ENCODE measurements at places on chromosomes 3 and 15. TPM values are rescaled to one million over a fixed set of nuclear protein-coding genes. Genes with fewer than 3 reads are reported as not detected.

DNA sequence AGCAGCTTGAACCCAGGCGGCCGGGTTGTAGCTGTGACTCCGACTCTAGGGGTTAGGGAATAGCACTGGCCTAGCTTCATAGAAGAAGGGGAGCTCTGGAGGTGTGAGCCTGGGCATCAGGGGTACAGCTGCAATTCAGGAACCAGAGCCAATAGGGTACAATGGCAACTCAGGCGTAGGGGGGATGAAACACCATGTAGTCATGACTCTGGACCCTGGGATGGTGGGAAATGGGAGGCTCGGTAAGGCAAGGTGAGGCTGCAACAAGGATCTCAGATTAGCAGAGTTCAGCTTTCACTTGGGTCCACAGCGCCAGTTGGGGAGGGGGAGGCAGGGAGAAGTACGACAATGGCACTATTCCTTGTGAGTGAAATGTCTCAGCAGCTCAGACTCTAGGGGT lies 210.2 kb upstream of the LYSMD4 start:
- no peaks in the 10 kb centered on the region for H3K4me1 ChIP-seq
- H3K27ac ChIP-seq: no peak overlapping the region
- DNase-seq: no peak

DNA sequence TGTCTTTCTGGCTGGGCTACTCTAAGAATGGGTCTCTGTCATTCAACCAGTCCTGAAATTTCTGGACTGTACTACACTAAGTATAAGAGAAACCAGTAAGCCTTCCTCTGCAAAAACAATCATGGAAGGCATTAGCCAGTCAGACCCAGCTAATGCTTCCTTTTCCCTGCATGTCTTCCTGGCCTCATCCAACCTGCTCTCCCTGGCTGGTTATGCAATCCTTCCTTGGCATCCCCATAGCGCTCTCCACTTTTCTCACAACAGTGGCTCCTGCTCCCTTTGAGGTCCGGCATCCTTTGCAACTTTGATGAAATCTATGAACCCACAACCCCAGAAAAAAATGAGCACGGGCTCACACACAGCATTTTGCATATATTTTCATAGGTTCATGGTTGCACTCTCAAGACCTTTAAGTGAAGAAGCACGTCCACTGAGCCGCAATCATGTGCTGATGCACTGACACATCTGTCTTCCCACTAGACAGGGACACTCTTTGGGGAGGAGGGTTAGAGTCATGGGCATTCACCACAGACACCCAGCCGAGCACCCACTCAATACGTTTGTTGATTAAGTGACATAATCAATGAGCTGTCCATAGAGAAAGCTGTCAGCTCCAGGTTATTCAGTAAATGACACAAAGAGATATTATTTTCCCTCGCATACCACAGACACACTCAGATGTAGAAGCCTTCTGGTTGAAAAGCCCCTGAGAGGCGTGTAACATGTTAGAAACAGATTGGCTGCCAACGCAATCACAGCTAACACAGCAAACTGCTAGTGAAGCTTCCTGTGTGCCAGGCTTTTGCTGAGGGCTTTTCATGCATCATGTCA lies 66.7 kb downstream of the PLD1 start:
- H3K27me3 ChIP-seq: no peaks in the 10 kb centered on the region
- H3K4me1 ChIP-seq: peaks cover 8% of the 10 kb centered on the region
- no peak for DNase-seq
- H3K27ac ChIP-seq: no peak overlapping the region

Gene TGM5
- not detected for total RNA-seq

- H3K4me1 ChIP-seq: peaks cover 56% of the 10 kb centered on the region
- H3K27ac ChIP-seq: no peak overlapping the region
- no peaks in the 10 kb centered on the region for H3K36me3 ChIP-seq
- H3K27me3 ChIP-seq: no peaks in the 10 kb centered on the region
- no peak for DNase-seq
- H3K4me3 ChIP-seq: no peak overlapping the region
These were observed 45.0 kb downstream of the MYO5A start for GRCh38 chr15:52483707-52484106.

GRCh38 chr3:117811786-117812185 lies 1102.2 kb downstream of the TUSC7 start:
- no peaks in the 10 kb centered on the region for H3K36me3 ChIP-seq
- no peak for DNase-seq
- H3K27me3 ChIP-seq: no peaks in the 10 kb centered on the region
- H3K27ac ChIP-seq: no peak overlapping the region
- H3K4me1 ChIP-seq: no peaks in the 10 kb centered on the region

DNA sequence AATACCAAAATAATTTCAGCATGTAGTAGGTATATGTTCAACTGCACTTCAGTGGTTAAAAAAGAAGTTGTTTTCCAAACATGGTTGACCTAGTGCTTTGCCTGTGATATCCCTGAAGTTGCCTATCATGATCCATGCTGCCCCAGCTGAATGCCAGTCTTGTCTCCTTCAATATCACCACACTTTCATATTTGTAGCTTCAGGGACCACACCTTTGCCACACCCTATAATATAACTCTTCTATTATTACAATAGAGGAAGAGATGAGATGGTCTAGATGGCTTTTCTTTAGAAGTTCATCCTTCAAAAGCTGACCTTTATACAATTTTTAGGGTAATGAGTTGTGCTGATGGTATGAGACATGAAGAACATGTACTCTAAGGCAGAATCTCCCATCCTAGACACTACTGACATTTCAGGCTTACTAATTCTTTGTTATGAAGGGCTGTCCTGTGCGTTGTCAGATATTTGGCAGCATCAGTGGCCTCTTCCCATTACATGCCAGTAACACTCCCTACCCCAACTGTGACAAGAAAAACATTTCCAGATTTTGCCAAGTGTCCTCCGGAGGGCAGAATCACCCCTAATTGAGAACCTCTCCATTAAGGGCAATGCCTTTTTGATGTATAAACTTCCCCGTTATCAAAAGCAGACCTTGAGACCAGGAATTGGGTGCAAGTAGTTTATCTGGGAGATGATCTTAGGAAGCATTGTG lies 76.2 kb upstream of the PLCL2 start:
- H3K27ac ChIP-seq: no peak overlapping the region
- H3K36me3 ChIP-seq: no peaks in the 10 kb centered on the region
- DNase-seq: no peak
- peaks cover 17% of the 10 kb centered on the region for H3K4me1 ChIP-seq

- no peak for DNase-seq
- H3K4me1 ChIP-seq: peaks cover 17% of the 10 kb centered on the region
- no peaks in the 10 kb centered on the region for H3K27me3 ChIP-seq
- H3K27ac ChIP-seq: peak overlapping the region; percentile 68
- no peaks in the 10 kb centered on the region for H3K36me3 ChIP-seq
These were observed 50.9 kb downstream of the RGMA start for GRCh38 chr15:93037820-93038705.

Gene GOLGA6B
- not detected for total RNA-seq

Gene EIF4E3
- 36.7 TPM for total RNA-seq

DNA sequence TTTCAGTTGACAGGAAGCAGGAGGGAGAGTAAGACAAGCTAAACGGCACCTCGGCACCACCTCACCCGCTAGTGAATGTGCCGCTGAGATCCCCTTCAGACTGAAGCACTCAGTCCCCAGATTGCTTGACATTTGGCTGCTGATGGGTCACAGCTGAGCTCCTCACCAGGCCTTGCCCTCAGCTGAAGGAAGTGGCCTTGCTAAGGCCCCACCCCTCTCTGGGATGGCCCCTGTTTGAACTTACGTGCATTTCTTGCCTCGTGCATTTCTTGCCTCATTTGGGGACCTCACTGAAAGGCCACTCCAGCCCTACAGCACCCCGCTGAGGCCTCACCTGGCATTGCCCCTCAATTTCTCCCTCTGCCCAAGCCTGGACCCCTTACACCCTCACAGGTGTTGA lies 39.8 kb downstream of the EOGT start:
- H3K4me3 ChIP-seq: no peak overlapping the region
- DNase-seq: no peak
- H3K36me3 ChIP-seq: no peaks in the 10 kb centered on the region
- H3K27me3 ChIP-seq: no peaks in the 10 kb centered on the region
- H3K4me1 ChIP-seq: no peaks in the 10 kb centered on the region
- no peak overlapping the region for H3K27ac ChIP-seq

GRCh38 chr15:28020644-28021043 lies 78.5 kb downstream of the OCA2 start:
- H3K4me1 ChIP-seq: no peaks in the 10 kb centered on the region
- H3K4me3 ChIP-seq: no peak overlapping the region
- no peak overlapping the region for H3K27ac ChIP-seq
- no peaks in the 10 kb centered on the region for H3K27me3 ChIP-seq

DNA sequence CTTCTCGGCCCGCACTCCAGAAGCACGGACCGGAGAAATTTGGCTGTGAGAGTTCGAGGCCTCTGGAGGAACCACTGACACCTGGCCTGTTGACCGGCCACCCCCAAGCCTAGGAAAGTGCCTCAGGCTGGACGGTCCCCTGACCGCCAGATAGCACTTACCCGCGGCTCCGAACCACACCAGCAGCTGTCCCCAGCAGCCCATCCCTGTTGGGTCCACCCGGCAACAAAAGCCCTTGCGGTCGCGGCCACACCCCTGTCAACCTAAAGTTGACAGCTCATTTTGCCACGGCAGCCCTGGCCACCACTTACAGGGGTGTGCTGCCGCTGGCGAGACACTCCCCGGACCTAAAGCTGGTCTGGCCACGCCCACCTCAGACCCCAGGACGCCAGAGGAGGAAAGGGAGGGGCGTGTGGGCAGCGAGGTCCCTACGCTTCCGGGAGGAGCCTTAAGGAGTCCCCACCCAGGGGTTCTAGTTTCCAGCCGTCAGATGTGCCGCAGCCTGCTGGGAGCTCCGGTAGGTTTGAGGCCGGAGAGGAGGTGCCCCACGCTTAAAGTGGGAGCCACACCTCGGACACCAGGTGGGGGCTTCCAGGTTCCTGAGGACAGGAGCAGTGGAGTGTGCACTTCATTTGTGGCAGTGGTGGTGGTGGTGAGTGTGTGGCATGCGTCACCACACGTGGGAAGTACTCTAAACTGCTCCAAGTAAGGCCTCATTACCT lies at the start of gene LTK:
Gene LTK, minus strand, starts transcription at position 322 of the 722 bp plus-strand sequence. Its CDS starts 118 bp downstream, at position 204.
- H3K27ac ChIP-seq: no peak within 1 kb of the TSS
- H3K4me1 ChIP-seq: peaks cover 20% of the 10 kb centered on the region
- peaks cover 9% of the 10 kb centered on the region for H3K36me3 ChIP-seq
- no peak for DNase-seq

GRCh38 chr3:151169262-151169947 lies 33.6 kb downstream of the GPR171 start:
- H3K27ac ChIP-seq: peak overlapping the region; percentile 86
- no peaks in the 10 kb centered on the region for H3K36me3 ChIP-seq
- H3K27me3 ChIP-seq: no peaks in the 10 kb centered on the region

Gene DAZL
- total RNA-seq: not detected
